ENCODE measurements at places on chromosomes 7 and 10. TPM values are rescaled to one million over a fixed set of nuclear protein-coding genes. Genes with fewer than 3 reads are reported as not detected.
A peak's percentile ranks its signal among the peaks of the same experiment; 100 is the strongest.

ERVW-1 gene
- total RNA-seq, result not detected

- H3K4me3 ChIP-seq, result peak overlapping the region; percentile 24
- H3K27ac ChIP-seq, result no peak overlapping the region
- no peaks in the 10 kb centered on the region for H3K36me3 ChIP-seq
- peaks cover 48% of the 10 kb centered on the region for H3K4me1 ChIP-seq
- no peak for DNase-seq
Observed at GRCh38 chr7:16649196-16649595, 3.2 kb downstream of the BZW2 start.

- no peak for DNase-seq
- H3K4me1 ChIP-seq, result peaks cover 21% of the 10 kb centered on the region
- no peak overlapping the region for H3K4me3 ChIP-seq
Observed at GRCh38 chr10:2475711-2476217, 591.6 kb upstream of the PFKP start.

- H3K27me3 ChIP-seq, result no peaks in the 10 kb centered on the region
- DNase-seq, result no peak
- H3K36me3 ChIP-seq, result no peaks in the 10 kb centered on the region
- H3K27ac ChIP-seq, result no peak overlapping the region
- H3K4me1 ChIP-seq, result no peaks in the 10 kb centered on the region
Observed at GRCh38 chr7:80900583-80901576, 18.0 kb downstream of the SEMA3C start.

ANXA8 gene
- not detected for total RNA-seq

TRRAP gene
- total RNA-seq, result 19.9 TPM

DNA sequence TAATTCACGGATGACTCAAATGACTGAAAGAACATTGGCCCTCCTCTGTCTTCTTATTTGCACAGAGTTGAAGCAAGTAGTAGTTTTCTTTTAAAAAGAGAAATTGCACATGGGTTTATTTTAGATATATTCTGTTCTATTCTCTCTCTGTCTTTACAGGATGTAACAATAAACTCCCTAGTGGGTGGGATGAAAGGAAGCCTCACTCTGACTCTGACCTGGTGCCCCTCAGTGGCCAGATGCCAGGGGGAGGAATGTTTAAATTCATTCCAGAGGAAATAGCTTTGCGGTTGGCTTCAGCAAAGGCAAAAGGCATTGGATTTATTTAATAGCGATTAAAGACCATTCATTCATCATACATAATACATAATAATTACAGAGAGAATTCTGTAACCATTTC is 156.4 kb upstream of the MTPN start:
- no peak overlapping the region for H3K27ac ChIP-seq
- no peak overlapping the region for H3K4me3 ChIP-seq
- no peaks in the 10 kb centered on the region for H3K27me3 ChIP-seq
- DNase-seq, result peak; percentile 39

- no peak overlapping the region for H3K27ac ChIP-seq
- no peaks in the 10 kb centered on the region for H3K36me3 ChIP-seq
- H3K4me3 ChIP-seq, result no peak overlapping the region
- no peaks in the 10 kb centered on the region for H3K27me3 ChIP-seq
Observed at GRCh38 chr10:77371848-77372799, 265.5 kb downstream of the KCNMA1 start.

VDAC2 gene
- total RNA-seq, result 163 TPM

All from neural progenitor cell (in vitro differentiated cells).